ENCODE measurements at places on chromosomes 1 and 21.

GRCh38 chr1:206925106-206925736 is 3.5 kb upstream of the FCMR start:
- DNase-seq = peak; percentile 78
- peaks cover 7% of the 10 kb centered on the region for H3K36me3 ChIP-seq

GRCh38 chr1:93080179-93080823 is 1.2 kb downstream of the MTF2 start:
- peak overlapping the region; percentile 94 for H3K4me3 ChIP-seq
- H3K4me1 ChIP-seq = peaks cover 33% of the 10 kb centered on the region
- DNase-seq = peak; percentile 20
- peak overlapping the region; percentile 94 for H3K27ac ChIP-seq
- H3K36me3 ChIP-seq = peaks cover 21% of the 10 kb centered on the region

DNA sequence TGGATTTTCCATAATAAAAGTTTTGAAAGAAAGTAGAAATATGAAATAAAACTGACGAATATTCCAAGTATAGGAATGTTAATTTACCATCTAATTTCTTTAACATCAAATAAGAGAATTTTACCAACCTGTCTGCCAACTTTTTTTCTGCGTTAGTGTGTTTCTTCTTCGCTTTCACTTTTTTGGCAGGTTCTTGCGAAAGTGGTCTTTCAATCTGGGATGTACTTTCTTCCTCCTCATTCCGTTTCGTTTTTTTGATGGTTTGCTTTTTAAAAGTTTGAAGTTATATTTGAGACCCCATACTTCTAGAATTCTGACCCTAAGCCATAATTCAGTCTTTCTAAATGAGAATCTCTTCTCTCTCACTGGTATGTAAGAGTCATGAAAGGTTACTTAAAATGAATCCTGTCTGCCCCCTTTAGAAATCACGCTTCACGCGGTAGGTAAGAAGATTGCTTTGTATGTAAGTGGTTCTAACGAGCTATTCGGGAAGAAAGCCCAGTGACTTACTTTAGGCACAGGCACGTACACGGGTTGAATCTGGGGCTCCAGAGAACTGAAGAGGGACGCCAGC is 580 bp downstream of the RBM34 start:
- H3K27ac ChIP-seq = peak overlapping the region; percentile 99
- H3K36me3 ChIP-seq = peaks cover 22% of the 10 kb centered on the region
- H3K4me3 ChIP-seq = peak overlapping the region; percentile 100
- no peak for DNase-seq
- peaks cover 26% of the 10 kb centered on the region for H3K4me1 ChIP-seq
- H3K27me3 ChIP-seq = no peaks in the 10 kb centered on the region

DNA sequence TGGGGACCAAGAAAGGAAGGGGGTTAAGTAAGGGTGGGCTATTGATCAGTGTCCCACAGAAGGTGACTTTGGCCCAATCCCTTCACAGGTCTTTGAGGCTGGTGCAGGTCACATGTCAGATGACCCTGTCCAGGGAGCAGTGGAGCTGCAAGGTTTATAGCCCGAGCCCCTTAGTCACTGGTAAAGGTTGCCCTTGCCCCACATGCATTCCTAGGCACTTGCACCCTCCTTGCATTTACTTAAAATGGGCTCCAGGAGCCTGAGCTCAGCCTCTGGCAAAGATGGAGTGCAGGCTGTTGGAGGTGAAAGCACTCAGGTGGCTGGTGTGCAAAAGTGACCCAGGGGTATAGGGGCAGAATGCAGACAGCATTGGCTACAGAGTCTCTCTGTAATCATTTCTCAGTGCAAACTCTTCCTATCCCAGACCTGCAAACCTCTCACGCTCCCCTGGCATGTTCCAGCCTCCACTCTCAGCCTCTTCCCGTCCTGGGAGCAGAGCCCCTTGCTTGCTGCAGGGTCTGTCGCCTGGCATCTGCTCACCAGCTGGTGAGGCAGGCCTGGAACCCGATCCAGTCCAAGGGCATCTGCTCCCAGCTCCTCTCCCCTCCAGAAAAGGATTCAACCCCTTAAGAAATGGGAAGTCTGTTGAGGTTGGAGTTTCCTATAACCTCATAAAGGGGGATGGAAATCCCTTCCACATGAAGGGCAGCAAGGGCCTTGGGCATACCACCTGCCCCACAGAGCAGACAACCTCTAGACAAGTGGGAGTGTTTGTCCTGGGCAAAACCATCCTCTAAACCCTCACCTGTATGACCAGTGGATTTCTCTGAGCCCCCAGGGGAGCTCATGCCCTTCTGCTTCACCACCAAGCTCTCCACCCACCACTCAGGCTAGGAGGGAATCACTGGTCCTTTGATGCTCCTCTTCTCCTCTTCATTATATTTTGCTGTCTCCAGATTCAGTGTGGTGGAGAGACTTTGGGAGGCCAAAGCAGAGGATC is 23.1 kb upstream of the PTPRF start:
- DNase-seq = no peak
- H3K27me3 ChIP-seq = peaks cover 6% of the 10 kb centered on the region
- no peaks in the 10 kb centered on the region for H3K36me3 ChIP-seq
- no peak overlapping the region for H3K4me3 ChIP-seq
- no peaks in the 10 kb centered on the region for H3K4me1 ChIP-seq

GRCh38 chr1:168137515-168137821 is 738 bp upstream of the GPR161 start:
- H3K4me3 ChIP-seq = peak overlapping the region; percentile 75
- H3K27me3 ChIP-seq = peaks cover 26% of the 10 kb centered on the region
- no peaks in the 10 kb centered on the region for H3K36me3 ChIP-seq
- no peak for DNase-seq
- peaks cover 39% of the 10 kb centered on the region for H3K4me1 ChIP-seq
- no peak overlapping the region for H3K27ac ChIP-seq

GRCh38 chr1:7470904-7471638 is 300.0 kb upstream of the VAMP3 start:
- no peak for DNase-seq
- H3K27ac ChIP-seq = no peak overlapping the region
- H3K4me1 ChIP-seq = no peaks in the 10 kb centered on the region

GRCh38 chr1:223334156-223334555 is 29.8 kb downstream of the SUSD4 start:
- no peak overlapping the region for H3K27ac ChIP-seq
- no peak for DNase-seq
- H3K36me3 ChIP-seq = no peaks in the 10 kb centered on the region
- H3K4me1 ChIP-seq = peaks cover 9% of the 10 kb centered on the region
- H3K27me3 ChIP-seq = no peaks in the 10 kb centered on the region
- H3K4me3 ChIP-seq = no peak overlapping the region
